ENCODE measurements at places on chromosomes 12 and 14.

- DNase-seq = no peak
Measured at GRCh38 chr14:42130815-42131214, 524.1 kb downstream of the LRFN5 start.

DNA sequence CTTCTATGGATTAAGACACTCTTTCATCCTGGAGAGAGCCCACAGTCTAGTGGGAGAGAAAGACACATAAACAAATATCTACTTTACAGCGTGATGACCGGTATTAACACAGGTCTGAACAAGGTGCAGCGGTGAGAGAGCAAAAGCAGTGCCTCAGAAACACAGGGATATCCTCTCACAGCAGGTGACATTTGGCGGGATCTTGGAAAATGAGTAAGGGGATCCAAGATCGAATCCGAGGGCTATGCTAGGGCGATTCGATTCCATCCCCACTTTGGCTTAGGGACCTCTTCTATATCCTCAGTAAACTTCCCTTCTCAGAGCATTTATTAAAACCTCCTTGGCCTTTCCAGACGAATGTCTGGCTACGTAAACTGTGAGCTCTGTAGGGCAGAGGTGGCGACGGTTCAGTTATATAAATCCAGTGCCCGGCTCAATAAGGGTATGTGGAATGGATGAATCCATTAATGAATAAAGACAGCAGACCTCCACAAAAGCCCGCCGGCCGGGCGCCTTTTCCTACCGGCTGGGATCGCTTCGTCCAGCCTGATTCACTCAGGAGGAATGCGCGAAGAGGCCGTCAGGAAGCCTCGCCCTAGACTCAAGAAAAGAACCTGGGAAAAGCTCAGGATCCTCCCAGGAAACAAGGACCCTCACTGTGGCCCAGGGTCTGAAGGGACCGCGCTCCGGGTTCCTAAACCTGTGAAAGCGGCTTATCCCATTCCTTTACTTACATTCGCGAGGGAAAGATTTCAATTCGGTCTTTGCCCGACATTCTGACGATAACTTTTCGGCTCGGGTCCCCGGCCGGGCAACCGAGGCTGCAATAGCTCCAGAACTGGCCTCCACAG, 455 bp downstream of the ATP6V1D start:
- no peak for DNase-seq

GRCh38 chr12:9597365-9597764, 10.4 kb downstream of the KLRB1 start:
- DNase-seq = no peak

- no peak for DNase-seq
Measured at GRCh38 chr12:117240081-117240755, 49.9 kb upstream of the FBXO21 start.

DNA sequence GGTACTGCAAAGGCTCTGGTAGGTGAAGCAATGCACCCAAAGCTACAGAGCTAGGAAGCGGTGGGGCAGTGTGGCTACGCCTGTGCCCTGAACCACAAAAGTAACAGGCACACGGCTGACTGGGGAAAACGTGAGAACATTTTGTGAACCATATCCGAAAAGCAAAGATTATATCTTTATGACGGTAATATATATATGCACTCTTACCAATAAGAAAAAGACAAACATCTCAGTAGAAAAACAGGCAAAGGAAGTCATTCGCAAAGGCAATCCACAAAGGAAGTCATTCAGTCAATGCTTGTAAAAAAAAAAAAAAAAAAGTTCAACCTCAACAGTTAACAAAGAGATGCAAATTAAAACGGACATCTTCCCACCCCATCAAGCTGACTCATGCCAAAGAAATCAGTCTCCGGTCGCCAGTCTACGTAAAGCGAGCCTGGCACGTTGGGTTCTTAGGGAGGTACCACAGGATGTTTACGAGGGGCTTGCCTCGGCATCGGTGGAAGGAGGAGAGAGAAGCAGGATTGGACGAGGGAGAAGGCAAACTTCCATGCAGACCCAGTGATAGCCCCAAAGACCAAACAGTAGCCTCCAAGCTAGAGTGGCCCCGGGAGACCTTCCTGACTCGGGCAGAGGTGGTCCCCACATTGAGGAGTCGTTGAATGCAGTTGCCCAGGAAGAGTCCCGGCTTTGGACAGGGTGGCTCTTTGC, 39.4 kb upstream of the PPP2R5C start:
- no peak for DNase-seq

DNA sequence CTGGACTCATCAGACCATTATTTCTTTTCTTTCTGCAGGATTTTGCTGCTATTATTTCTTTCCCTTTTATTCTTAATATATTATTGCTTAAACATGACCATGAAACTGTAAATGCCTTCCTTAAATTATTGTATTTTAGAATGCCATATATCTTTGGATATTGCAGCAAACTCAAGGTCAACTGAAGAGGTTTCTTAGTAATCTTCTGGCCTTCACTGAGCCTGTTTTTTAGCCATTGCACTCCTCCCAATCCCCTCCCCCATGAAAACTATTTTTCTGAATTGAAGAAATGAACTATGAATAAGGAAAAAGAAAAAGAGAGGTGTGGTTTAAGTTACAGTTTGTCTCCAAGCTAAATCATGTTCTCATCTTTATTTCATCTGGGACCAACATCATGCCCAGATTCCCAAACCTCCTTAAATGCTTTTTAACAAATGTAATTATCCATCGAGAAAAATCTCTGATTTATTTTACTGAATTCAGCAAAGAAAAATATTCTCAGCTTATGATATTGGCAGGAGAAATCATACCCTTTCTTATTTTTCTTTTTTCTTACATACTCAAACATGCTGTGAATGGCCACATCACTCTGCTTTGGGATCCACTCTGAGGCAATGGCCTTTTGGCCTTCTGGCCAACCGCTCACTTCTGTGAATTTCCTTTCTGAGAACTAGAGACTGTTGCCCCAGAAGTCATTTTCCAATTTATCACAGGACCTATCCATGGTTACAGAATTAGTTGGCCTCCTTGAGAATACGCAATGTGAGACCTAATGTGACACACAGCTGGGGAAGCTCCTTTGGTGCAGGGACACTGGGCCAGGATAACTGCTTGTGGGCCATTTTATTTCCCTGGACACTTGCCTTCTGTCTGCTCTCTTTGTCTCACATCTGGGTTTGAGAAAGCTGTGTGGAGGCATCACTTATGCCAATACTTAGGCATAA, 50.9 kb downstream of the IGF1 start:
- no peak for DNase-seq

GRCh38 chr14:96310906-96311305, 52.2 kb downstream of the ATG2B start:
- no peak for DNase-seq

- DNase-seq = no peak
Measured at GRCh38 chr14:77961847-77962580, 162.1 kb downstream of the ADCK1 start.

GRCh38 chr12:48985475-48985897, 7.4 kb downstream of the WNT1 start:
- DNase-seq = no peak

- no peak for DNase-seq
Measured at GRCh38 chr14:94110552-94111181, at the start of gene IFI27. IFI27 (plus strand) TSS chr14:94110736.

GRCh38 chr12:120186654-120187053, 7.9 kb downstream of the GCN1 start:
- DNase-seq = no peak

DNA sequence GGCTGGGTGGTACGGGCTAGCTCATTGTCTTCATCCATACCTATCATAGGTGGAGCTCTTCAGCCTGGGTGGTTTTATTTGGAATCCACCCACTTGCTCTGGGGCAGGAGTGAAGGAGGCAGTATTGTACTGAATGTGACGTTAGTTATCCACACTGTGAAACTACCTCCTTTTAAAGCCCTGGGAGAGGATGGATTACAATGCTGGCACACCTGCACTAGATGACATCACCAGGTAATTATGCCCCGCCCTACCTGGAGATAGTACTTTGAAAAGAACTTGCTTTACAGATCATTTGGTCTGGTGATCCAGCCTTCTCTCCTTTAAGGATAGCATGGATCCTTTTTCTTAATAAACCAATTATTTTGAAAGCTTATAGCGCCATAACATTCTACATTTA, 78.0 kb downstream of the B4GALNT3 start:
- no peak for DNase-seq

GRCh38 chr12:131603939-131604795, 106.7 kb upstream of the SFSWAP start:
- no peak for DNase-seq

DNA sequence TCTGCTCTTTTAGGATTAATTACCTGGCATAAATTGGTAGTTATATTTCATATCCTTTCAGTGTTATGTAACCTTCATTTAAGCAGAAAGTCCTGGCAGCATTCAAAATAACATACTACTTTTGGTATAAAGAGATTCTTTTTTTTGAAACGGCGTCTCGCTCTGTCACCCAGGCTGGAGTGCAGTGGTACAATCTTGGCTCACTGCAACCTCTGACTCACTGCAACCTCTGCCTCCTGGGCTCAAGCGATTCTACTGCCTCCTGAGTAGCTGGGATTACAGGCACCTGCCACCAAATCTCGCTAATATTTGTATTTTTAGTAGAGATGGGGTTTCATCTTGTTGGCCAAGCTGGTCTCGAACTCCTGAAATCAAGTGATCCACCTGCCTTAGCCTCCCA, 9.2 kb downstream of the KTN1 start:
- no peak for DNase-seq

Measured in iPS DF 6.9 (cell line).